ENCODE measurements at places on chromosomes 11 and 22. TPM values are rescaled to one million over a fixed set of nuclear protein-coding genes. Genes with fewer than 3 reads are reported as not detected.

- H3K27ac ChIP-seq: peak overlapping the region; percentile 35
- no peaks in the 10 kb centered on the region for H3K27me3 ChIP-seq
- no peaks in the 10 kb centered on the region for H3K4me1 ChIP-seq
- peak; percentile 45 for DNase-seq
Observed at GRCh38 chr22:39332441-39333064, 13.1 kb upstream of the RPL3 start.

The NRXN2 gene
- total RNA-seq: 11.8 TPM

DNA sequence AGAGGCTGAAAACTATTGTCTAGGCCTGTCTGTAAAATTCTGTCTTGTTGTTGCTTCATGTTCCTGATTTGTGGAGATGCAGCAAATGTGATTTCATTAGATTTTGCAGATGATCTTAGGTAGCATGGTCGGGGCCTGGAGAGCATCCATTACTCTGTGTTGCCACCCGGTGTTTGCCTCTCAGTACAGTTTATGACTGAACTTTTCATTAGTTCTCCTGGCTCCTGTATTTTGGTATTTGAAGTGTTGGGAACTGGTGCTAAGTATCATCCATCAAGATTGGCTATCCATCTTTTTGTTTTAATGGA is 7.7 kb downstream of the YWHAH start:
- no peak overlapping the region for H3K4me3 ChIP-seq
- H3K36me3 ChIP-seq: peaks cover 42% of the 10 kb centered on the region
- no peaks in the 10 kb centered on the region for H3K27me3 ChIP-seq
- H3K4me1 ChIP-seq: peaks cover 13% of the 10 kb centered on the region

GRCh38 chr22:47588578-47588960 is 826.1 kb downstream of the TBC1D22A start:
- H3K36me3 ChIP-seq: no peaks in the 10 kb centered on the region
- H3K27ac ChIP-seq: no peak overlapping the region
- DNase-seq: no peak
- H3K27me3 ChIP-seq: peaks cover 3% of the 10 kb centered on the region
- no peaks in the 10 kb centered on the region for H3K4me1 ChIP-seq
- H3K4me3 ChIP-seq: no peak overlapping the region

The RHOG gene
- total RNA-seq: 7.4 TPM

DNA sequence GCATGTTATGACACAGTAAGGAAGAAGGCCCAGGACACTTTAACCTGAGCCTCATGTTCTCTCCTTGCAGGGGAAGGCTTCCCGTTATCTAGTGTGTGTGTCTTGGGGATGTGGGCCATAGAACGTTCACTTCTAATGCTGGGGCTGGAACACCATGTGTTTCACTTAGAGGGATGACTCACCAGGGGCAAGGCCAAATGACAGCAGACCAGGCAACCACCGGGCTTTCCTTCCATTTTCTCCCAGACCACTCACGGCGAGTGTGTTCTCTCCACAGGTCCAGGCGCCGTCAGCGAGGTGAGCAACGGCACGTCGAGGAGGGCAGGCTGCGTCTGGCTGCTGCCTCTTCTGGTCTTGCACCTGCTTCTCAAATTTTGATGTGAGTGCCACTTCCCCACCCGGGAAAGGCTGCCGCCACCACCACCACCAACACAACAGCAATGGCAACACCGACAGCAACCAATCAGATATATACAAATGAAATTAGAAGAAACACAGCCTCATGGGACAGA is 964.4 kb downstream of the NTM start:
- no peak for DNase-seq
- H3K27me3 ChIP-seq: no peaks in the 10 kb centered on the region
- no peaks in the 10 kb centered on the region for H3K4me1 ChIP-seq
- no peaks in the 10 kb centered on the region for H3K36me3 ChIP-seq

GRCh38 chr22:21944871-21945270 is 7.8 kb downstream of the PPM1F start:
- peaks cover 98% of the 10 kb centered on the region for H3K4me1 ChIP-seq
- H3K27me3 ChIP-seq: no peaks in the 10 kb centered on the region
- peaks cover 70% of the 10 kb centered on the region for H3K36me3 ChIP-seq
- H3K4me3 ChIP-seq: no peak overlapping the region
- peak overlapping the region; percentile 4 for H3K27ac ChIP-seq
- no peak for DNase-seq

- H3K4me1 ChIP-seq: no peaks in the 10 kb centered on the region
- H3K36me3 ChIP-seq: no peaks in the 10 kb centered on the region
- H3K27me3 ChIP-seq: no peaks in the 10 kb centered on the region
- no peak for DNase-seq
- no peak overlapping the region for H3K4me3 ChIP-seq
Observed at GRCh38 chr11:104891135-104891534, 7.1 kb downstream of the CASP12 start.

The TRPC6 gene
- total RNA-seq: 19.2 TPM

GRCh38 chr22:41883400-41883799 is 31.5 kb downstream of the SHISA8 start:
- H3K27me3 ChIP-seq: no peaks in the 10 kb centered on the region
- H3K27ac ChIP-seq: no peak overlapping the region
- no peaks in the 10 kb centered on the region for H3K4me1 ChIP-seq
- no peak for DNase-seq

DNA sequence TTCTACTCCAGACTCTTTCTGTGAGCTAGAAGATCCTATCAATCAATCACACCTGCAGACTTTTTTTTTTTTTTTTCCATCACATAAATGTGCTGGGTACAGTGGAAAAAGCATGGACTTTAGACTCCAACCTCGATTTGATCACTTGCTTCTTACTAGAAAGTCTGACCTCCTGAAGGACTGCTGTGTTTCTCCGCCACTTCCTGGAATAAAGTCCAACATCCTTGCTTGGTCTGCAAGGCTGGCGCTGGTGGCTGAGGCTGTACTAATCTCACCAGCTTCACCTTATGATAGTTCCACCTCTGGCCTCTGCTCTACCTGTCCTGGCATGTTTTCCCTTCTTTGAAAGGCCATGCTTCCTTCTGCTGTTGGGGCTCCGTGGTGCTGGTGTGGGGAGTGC is 60.9 kb upstream of the SESN3 start:
- H3K36me3 ChIP-seq: no peaks in the 10 kb centered on the region
- no peak overlapping the region for H3K27ac ChIP-seq

DNA sequence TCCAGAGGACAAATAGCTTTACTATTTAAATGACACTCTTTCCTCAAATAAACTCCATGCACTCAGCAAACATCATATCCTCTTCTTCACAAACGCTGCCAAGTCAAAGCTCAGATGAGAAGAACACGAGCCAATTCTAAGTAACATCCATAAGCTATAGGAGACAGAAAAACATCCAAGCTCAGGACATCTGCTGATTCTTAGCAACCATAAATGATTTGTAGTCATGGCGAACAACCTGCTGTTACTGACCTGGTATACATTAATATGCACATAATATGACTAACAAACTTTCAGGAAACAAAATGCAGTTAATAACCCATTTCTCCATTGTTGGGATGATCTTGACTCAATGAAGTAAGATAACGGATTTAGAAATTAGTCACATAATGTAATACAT is 6.7 kb downstream of the GALNT18 start:
- no peak overlapping the region for H3K27ac ChIP-seq
- H3K36me3 ChIP-seq: no peaks in the 10 kb centered on the region
- peak; percentile 68 for DNase-seq
- H3K4me3 ChIP-seq: no peak overlapping the region

DNA sequence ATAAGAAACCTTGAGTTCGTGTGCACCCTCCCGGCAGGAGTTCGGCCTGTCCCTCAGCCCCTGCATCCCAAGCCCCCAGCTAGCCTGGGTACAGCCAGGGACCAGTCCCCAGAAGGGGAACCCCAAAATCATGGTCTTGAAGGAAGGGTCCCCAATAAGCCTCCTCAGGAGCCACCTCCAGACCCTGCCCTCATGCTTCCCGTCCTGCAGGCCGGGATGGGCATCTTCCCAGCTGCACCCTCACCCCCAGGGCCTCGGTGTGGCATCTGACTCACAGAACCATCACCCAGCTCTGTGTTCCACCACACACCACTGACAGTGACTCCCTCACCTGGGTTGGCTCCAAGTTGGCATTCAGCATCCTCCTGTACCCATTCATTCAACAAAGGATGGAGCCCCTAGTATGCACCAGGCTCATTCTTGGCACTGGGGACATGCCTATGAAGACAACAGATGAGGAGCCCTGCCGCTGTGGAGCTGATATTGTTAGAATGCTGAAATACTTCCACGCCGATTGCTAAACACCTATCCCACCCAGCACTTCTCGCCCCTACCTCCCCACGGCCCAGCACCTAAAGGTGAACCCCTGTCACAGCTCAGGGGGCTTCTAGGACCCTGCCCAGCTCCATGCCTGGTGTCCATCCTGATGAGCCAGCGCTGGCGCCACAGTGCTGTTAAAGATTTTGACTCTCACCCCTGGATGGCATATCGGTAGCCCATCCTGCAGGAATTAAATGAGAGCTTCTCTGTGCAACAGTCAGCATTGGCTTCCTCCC is 77.8 kb downstream of the BUD13 start:
- H3K4me1 ChIP-seq: no peaks in the 10 kb centered on the region
- H3K27ac ChIP-seq: no peak overlapping the region
- DNase-seq: no peak
- no peak overlapping the region for H3K4me3 ChIP-seq
- H3K27me3 ChIP-seq: peaks cover 11% of the 10 kb centered on the region

DNA sequence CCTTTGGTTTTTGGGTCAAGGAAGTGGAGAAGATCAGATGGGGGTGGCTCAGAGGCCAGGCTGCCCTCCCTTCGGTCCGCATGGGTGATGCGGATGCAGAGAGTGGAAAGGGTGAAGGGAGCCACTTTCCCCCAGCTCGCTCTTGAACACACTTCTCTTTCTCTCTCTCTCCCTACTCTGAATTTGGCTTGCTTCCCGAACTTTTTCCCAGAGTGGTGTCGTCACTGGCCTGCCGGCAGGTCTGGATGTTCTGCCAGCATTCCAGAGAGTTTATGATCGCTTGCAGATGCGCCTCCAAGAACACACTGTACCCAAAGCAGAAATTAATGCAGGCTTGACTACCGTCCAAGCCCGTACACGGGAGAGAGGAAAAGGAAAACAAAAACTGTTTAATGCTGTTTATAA is 103.2 kb downstream of the ZBTB16 start:
- H3K27me3 ChIP-seq: peaks cover 2% of the 10 kb centered on the region
- H3K4me1 ChIP-seq: peaks cover 89% of the 10 kb centered on the region
- H3K36me3 ChIP-seq: no peaks in the 10 kb centered on the region
- DNase-seq: peak; percentile 100
- H3K4me3 ChIP-seq: no peak overlapping the region

The A4GALT gene
- 17.0 TPM for total RNA-seq

DNA sequence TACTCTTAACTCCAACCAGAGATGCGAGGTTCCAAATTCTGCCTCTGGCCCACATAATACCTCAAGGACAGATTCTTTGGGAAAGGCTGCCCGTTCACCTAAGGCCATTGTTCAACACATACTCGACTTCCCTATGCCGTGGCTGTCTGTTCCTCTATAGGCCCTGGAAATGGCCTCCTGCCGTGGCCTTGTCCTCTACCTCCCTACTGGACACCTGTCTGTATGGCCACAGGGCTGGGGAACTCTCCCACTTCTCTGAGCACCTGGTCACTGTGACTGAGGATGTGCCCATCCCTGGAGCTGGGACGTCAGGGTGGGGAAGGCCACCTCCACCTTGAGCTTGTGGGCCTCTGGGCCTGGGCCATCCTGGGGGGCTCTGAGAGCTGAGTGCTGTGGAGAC is 340.5 kb upstream of the B3GAT1 start:
- H3K4me1 ChIP-seq: no peaks in the 10 kb centered on the region
- H3K4me3 ChIP-seq: no peak overlapping the region
- no peak for DNase-seq
- H3K27me3 ChIP-seq: peaks cover 6% of the 10 kb centered on the region

DNA sequence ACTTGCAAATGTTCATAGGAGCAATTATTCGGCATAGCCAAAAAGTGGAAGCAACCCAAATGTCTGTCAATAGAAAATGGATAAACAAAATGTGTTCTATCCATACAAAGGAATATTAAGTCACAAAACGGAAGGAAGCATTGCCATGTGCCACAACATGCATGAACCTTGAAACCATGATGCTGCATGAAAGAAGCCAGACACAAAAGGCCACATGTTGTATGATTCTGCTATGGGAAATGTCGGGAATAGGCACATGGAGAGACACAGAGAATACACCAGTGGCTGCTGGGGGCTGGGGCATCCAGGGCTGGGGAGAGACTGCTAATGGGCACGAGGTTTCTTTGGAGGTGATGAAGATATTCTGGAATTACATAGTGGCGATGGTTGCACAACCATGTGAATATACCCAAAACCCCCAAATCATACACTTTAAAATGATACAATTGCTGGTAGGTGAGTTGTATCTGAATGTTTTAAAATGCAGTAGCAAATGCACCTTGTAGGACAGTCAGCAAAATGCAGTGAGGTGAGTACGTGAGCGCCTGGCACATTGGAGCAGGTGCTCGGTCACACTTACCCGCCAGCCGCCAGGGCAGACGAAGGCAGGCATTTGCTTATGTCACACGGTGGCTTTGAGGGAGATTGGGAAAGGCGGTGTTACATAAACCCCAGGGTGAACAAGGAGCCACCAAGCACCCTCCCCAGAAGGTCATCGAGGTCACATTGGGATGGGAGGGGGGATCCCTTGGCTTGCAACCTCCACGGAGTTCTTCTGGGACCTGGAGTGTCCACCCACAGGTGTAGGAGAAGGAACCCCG is 6.3 kb upstream of the OSM start:
- DNase-seq: no peak
- H3K36me3 ChIP-seq: no peaks in the 10 kb centered on the region
- peaks cover 2% of the 10 kb centered on the region for H3K27me3 ChIP-seq

GRCh38 chr22:32850591-32851517 is 49.3 kb downstream of the TIMP3 start:
- H3K27ac ChIP-seq: no peak overlapping the region
- peaks cover 54% of the 10 kb centered on the region for H3K36me3 ChIP-seq
- H3K27me3 ChIP-seq: no peaks in the 10 kb centered on the region
- peaks cover 40% of the 10 kb centered on the region for H3K4me1 ChIP-seq

The TEX12 gene
- 0.22 TPM for total RNA-seq

DNA sequence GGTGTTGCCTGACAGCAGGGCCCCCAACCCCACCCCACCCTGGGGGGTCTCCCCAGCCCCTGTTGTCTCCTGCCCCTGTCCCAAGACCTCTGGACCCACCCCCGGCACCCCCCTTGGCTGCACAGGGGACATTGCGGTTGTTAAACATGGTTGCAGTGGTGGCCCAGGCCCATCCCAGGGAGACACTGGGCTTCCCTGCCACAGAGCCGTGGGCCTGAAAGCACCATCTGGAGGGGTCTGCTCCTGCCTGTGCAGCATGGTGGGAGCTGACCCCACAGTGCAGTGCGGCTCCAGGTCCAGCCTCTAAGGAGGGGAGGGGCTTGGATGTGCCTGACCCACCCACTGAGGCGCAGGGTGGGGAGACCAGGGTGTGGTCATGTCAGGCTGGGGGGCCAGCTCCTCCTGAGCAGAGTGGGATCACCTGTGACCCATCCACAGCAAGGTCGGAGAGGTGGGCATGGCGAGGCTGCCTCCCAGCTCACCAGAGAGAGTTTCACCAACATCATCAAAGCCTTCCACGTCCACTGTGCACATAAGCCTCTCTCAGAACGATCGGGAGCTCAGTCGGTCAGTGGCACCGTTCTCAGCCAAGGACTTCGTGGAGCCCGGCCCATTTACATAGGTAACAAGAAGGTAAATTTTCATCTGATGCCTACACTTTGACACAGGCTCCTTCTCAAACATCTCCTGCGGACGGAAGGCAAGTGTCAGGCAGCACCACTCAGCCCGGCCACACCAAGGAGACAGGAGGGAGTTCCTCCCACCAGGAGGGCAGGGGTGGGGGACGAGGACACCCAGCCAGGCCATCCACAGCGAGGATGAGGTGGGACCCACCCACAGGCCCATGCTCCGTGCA is 201.1 kb downstream of the BRD1 start:
- H3K36me3 ChIP-seq: no peaks in the 10 kb centered on the region
- no peak overlapping the region for H3K4me3 ChIP-seq
- peaks cover 5% of the 10 kb centered on the region for H3K27me3 ChIP-seq
- no peak for DNase-seq

Data from muscle of leg (tissue), 16 donors.